A549 treated with RU486 at 1 μM for 4 hours (cell line): ENCODE measurements at places on chromosomes 2 and 18. TPM values are rescaled to one million over a fixed set of nuclear protein-coding genes. Genes with fewer than 3 reads are reported as not detected.

METTL8 gene
- 20.1 to 30.0 TPM (median 26.7 TPM) in 5 replicates for total RNA-seq

ZNF804A gene
- not detected in 5 replicates for total RNA-seq

STAT4 gene
- 3.4 to 4.9 TPM (median 4.3 TPM) in 5 replicates for total RNA-seq

SUCLG1 gene
- 89.0 to 99.3 TPM (median 92.5 TPM) in 5 replicates for total RNA-seq

C2orf68 gene
- total RNA-seq, result 19.6 to 28.1 TPM (median 24.4 TPM) in 5 replicates

PLA2R1 gene
- total RNA-seq, result 1.4 to 2.9 TPM (median 2.6 TPM) in 5 replicates

G6PC2 gene
- not detected in 5 replicates for total RNA-seq

ZC3H8 gene
- 13.7 to 17.7 TPM (median 16.3 TPM) in 5 replicates for total RNA-seq

LRRTM1 gene
- not detected in 5 replicates for total RNA-seq

PIEZO2 gene
- total RNA-seq, result 0.50 to 0.71 TPM (median 0.70 TPM) in 5 replicates

RUFY4 gene
- not detected in 5 replicates for total RNA-seq

SCYGR7 gene
- not detected in 5 replicates for total RNA-seq

MRPL30 gene
- 27.6 to 64.9 TPM (median 33.8 TPM) in 5 replicates for total RNA-seq

MRPS9 gene
- total RNA-seq, result 29.4 to 37.1 TPM (median 31.7 TPM) in 5 replicates

SKOR2 gene
- not detected in 5 replicates for total RNA-seq

LYPD6B gene
- not detected in 5 replicates for total RNA-seq

KCNJ13 gene
- total RNA-seq, result not detected in 5 replicates

TRPM8 gene
- total RNA-seq, result 0.13 to 0.21 TPM (median 0.15 TPM) in 3 of 5 replicates, not detected in the others

RBKS gene
- total RNA-seq, result 6.0 to 8.9 TPM (median 8.0 TPM) in 5 replicates

NCOA1 gene
- total RNA-seq, result 8.4 to 10.0 TPM (median 9.2 TPM) in 5 replicates

OTOS gene
- total RNA-seq, result not detected in 5 replicates

REEP1 gene
- total RNA-seq, result 0.55 to 0.62 TPM (median 0.61 TPM) in 5 replicates

LCLAT1 gene
- total RNA-seq, result 11.6 to 19.3 TPM (median 15.7 TPM) in 5 replicates
